COR-L47 (cell line): ENCODE measurements at places on chromosomes 11 and 22.

GRCh38 chr11:131474947-131475346, 104.5 kb downstream of the NTM start:
- DNase-seq = no peak

GRCh38 chr11:9363954-9364912, 20.2 kb upstream of the IPO7 start:
- DNase-seq = peak; percentile 83

DNA sequence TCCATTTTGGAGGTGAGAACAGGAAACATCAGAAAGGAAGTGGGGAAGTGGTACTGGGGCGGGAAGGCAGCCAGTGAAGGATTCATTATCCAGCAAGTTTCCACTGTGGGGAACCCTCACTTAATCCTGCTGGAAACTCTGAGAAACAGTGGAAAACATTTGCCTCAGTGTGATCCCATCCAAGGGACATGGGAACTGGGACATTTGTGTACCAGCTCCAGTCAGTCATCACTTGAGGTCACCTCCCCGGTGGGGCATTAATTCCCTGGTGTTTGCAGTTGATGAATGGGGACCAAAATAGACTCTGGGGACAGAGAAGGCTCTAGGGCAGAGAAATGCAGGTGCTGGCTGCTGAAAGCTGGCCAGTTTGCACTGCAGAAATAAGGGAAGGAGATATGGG, 599.9 kb downstream of the BUD13 start:
- DNase-seq = no peak

GRCh38 chr11:34840736-34841386, 75.3 kb downstream of the APIP start:
- DNase-seq = no peak

DNA sequence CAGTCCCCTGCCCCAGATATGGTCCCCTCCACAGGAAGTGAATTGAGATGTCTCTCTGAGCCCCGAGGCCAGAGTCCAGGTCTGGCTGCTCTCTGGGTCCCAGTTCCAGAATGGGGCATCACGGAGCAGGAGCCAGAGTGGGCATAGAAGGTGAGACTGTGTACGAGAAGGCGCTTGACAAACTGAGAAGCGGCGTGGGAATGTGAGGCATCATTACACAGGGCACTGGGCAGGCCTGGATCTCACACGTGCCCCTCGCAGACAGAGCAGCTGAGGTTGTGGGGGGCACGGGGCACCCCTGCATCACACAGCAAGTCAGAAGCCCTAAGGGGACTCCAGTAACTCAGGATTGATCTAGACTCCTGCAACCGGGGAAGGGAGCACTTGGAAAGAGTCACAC, 9.2 kb downstream of the STARD10 start:
- no peak for DNase-seq

DNA sequence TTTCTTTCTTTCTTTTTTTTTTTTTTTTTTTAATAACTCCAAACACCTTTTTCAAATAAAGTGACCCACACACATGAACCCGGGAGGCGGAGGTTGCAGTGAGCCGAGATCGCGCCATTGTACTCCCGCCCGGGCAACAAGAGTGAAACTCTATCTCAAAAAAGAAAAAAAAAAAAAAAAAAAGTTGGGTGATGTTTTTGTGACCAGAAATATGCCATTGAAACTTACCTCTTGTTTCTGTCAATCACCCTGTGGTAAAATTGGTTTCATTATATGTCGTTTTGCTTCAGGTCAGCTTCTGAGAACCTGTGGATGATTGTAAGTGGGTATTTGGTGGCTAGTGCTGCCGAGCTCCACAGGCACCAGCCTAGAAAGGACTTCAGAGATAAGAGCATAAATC, 238.8 kb downstream of the TBC1D22A start:
- no peak for DNase-seq

- no peak for DNase-seq
Measured at GRCh38 chr22:39382410-39382809, 17.2 kb upstream of the TAB1 start.

DNA sequence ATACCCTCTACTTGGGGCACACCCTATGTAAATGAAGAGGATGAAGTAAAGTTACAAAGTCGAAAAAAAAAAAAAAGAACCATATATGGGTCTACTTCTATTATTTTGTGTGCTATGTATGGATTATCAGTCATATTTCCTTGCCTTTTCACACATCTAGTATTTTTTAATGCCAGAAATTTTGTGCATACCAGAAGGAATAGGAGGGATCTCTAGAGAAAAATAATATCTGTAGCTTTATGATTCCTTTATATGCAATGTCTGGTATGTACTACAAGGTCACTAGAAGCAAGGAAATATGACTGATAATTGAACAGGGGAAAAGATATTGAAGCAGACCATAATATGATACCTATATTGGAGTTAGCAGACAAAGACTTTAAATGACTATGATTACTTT, 713.4 kb downstream of the OPCML start:
- DNase-seq = no peak

- DNase-seq = no peak
Measured at GRCh38 chr22:29259253-29259899, 8.4 kb downstream of the RHBDD3 start.

DNA sequence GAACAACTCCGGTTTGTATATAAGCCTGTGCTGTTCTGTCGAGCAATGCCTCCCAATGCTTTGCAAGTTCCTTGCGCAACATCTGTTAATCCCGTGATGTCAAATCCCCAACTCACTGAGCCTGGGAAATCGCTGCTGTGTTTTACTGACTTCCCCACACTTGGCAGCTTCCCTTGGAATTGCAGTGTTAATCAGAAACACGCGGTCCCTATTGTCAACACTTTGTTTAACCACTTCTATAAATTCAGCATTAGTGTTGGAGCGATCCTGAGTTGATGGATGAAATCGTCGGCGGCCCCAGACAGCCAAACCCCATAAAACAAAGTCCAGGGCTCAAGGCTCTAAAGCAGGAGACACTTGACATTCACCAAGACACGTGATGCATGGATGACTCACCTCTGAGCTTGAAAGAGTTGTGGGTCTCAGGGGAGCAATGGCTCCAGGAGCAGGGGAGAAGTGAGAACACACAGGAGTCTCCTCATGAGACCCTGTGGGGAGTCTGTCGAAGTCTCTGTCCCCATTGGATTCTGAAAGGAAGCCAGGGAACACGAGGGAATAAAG, 555.3 kb downstream of the MIAT start:
- DNase-seq = no peak

- DNase-seq = no peak
Measured at GRCh38 chr22:22035203-22035602, 52.6 kb upstream of the TOP3B start.

GRCh38 chr11:9397746-9398680, 13.6 kb downstream of the IPO7 start:
- no peak for DNase-seq

GRCh38 chr11:41458154-41458553, 1.3 kb downstream of the LRRC4C start:
- DNase-seq = no peak

- DNase-seq = peak; percentile 20
Measured at GRCh38 chr11:11577932-11578911, 43.6 kb downstream of the GALNT18 start.

DNA sequence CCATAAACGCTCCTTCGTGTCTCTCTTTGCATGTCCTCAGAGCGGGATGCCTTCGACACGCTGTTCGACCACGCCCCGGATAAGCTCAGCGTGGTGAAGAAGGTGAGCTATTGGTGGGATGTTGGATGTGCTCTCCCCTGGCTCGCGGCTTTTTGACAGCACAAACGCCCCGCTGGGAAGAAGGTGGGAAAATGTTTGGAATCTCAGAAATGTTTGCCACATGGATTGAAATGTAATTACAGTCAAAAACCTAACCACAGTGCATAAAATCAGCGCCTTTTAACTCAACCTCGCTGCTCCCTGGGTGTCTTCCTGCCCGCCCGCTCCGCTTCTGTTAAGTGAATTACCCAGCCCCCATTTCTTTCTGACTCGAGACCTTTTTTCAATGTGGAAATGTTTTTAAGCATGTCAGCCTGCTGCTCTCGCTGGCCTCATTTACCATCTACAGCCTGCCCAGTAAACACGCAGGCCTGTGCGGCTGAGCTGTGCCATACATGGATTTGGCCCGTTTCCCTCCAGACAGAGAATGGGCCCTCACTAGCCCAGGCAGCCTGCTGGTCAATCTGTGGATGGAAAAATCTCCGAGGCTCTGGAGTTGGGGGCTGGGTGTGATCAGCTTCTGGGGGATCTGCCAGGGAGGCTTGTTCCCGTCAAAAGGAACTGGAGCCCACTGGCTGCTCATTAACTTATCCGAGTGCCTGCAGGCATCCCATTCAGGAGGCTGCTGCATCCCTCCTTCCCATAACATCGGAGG, 32.7 kb upstream of the PARVG start:
- no peak for DNase-seq

DNA sequence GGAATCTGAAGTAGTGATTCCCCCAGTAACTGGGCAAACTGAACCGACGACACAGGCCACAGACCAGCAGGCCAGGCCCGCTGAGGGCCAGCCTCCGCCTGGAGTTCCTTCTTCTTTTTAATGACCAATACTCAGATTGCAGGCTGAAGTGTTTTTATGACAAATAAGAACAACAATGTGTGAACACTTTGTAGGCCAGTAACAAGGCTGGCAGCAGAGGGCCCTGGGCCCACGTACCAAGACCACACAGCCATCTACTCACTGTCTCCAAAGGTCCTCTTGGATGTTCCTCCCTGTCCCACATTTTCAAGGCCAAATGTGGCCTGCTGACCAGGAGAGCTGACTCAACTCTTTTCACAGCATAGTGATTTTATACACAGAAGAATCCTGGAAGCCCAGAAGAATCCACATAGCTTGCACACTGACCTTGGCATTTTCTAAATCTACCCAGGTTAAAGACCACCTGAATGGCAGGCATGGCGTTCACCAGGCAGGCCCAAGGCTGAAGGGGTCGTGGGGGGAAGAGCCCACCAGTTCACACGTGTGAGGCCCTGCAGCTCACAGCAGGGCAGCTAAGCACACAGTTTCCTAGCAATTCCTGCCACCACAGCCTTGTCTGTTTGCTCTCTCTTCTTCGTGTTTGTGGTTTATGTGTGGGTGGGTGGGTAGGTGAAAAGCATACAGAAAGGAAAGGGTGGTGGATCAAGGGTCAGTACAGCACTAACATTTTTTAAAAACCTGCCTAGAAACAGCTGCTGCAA, 13.3 kb downstream of the SMCO4 start:
- DNase-seq = no peak

GRCh38 chr11:71949034-71949433, 20.2 kb downstream of the RNF121 start:
- DNase-seq = no peak

DNA sequence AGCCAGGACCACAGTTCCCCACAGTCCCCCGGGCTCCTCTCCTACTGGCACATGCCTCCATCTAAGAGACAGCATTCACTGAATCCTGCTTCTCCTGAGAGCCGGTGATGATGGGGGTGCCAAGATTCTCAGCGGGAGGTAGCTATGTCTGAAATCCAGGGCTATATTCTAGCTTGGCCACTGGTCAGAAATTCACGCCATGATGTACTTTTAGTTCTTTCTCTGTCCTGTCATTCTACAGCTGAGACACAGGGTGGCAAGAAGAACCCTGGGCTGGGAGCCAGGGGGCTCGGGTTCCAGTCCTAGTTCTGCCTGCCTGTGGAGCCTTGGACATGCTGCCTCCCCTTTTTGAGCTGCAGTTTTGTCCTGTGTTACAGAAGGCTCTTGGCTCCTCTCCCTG, 59.2 kb upstream of the PHOX2A start:
- no peak for DNase-seq

DNA sequence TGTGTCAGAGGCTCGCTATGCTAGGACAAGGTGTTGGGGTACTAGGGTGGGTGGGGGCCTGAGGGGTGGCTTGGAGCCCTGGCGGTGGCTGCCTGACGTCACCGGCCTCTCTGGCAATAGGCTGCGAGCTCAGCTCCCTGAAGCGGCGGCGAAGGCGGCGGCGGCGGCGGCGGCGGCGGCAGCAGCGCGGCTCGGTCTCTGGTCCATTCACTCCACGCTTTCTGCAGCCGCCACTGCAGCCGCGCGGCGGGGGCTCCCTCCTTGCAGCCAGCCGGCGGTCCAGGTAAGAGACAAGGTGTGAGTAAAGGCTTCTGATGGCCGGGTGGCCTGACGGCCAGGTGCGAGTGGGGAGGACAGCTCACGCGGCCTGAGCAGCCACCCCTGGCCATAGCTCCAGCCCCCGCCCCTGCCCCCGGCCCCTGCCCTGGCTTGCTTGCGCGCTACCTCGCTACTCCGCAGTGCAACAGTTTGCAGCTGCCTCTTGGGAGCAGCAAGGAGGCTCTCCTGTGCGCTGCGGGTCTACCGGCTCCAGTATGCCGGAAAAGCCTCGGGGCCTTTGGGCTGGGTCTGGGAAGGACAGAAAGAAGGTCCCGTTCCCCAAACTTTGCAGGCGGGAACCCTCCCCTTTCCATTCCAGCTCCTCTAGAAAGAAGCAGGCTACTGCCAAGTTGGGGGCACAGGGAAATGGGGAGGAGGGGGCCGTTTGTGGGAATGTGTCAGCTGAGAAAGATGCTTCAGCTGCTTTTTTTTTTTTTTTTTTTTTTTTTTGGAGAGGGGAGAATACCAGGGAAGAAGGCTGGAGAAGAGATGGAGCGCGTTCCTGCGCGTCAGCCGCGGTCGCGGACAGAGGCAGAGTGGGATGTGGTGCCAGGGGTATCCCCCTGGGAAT, at the start of gene C11orf87:
TSS of gene C11orf87 (plus strand) at position 210 of the 889 bp plus-strand sequence. CDS start 1,444 bp downstream, outside the sequence.
- peak; percentile 8 for DNase-seq

- DNase-seq = no peak
Measured at GRCh38 chr11:115219376-115219775, 284.8 kb downstream of the CADM1 start.

GRCh38 chr22:38756711-38757463, 1.1 kb upstream of the SUN2 start:
- DNase-seq = no peak

GRCh38 chr11:2511421-2512369, 66.9 kb downstream of the KCNQ1 start:
- DNase-seq = no peak

GRCh38 chr11:10067629-10068300, 226.3 kb downstream of the SBF2 start:
- DNase-seq = no peak

GRCh38 chr11:25958045-25958444, 373.9 kb upstream of the ANO3 start:
- no peak for DNase-seq

- DNase-seq = no peak
Measured at GRCh38 chr11:8871962-8872361, 39.0 kb upstream of the AKIP1 start.

DNA sequence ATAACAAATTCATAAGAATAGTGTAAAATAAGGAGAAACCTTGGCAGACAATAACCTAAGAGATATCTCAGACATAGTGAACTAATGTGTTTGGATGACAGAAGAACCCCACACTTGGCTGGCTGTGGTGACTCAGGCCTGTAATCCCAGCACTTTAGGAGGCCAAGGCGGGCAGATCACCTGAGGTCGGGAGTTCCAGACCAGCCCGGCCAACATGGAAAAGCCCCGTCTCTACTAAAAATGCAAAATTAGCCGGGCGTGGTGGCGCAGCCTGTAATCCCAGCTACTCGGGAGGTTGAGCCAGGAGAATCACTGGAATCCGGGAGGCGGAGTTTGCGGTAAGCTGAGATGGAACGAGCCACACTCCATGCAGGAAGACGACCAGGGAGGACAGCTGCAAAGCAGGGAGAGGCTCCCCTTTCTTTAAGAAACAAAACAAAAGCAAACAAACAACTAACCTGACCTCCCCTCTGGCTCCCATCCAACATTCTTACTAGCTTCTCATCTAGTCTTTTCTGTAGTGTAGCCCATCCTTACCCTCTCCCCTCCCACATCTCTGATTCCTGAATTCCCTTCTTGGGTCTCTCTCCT, 84.2 kb downstream of the ZNF280B start:
- peak; percentile 2 for DNase-seq
